ENCODE measurements at places on chromosomes 7 and 10.

GRCh38 chr7:131931370-131931769 is 374.9 kb upstream of the PODXL start:
- no peak for DNase-seq

GRCh38 chr10:13263591-13263990 is 29.4 kb upstream of the UCMA start:
- DNase-seq = no peak

DNA sequence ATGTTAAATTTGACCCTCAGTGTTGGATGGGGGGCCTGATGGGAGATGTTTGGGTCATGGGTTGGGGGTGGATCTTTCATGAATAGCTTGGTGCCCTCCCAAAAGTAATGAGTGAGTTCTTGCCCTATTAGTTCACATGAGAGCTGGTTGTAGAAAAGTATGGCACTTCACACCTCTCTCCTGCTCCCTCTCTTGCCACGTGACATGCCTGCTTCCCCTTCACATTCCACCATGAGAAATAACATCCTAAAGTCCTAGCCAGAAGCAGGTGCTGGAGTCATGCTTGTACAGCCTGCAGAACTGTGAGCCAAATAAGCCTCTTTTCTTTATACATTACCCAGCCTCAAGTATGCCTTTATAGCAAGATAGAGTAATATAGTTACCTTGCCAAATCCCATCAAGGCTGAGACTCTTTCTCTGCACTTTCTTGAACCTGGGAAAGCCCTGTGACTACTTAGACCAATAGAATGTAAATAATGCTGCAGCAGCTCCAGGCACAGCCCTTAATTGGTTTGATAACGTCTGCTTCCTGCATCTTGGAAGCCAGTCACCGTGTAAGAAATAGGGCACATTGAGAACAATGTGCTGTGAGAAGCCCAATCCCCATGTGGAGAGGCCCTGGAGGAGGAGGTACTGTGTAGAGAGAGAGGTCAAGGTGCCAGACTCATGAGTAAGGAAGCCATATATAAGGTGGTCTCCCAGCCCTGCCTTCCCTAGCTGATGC is 88.0 kb upstream of the NAMPT start:
- DNase-seq = no peak

DNA sequence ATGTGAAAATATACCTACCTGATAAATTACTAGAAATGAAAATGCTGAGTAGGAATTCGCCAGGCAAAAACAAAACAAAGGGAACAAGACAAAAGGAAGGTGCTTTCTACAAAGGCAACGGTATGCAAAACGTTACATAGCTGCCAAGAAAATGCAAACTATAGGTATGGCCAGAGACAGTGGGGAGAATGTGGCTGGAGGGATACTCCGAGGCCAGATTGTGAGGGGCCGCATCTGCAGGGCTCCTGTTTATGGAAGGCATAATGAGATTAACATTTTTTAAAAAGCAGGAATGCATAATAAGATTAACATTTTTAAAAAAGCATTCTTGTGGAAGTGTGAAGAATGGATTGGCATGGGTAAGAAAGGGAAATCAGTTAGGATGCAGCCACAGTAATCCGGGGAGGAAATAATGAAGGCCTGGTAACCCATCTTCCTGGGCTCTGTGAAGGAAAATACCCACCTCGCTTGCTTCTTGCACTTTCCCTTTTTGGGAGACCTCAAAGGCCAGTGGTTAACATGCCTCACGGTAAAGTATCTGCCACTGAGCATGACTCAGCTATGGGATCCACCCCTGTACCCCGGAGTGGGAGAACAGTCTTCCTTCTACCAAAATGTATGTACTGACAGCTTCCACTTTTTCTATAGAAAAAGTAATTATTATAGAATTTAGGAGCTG is 145.8 kb upstream of the LRRN3 start:
- DNase-seq = no peak

DNA sequence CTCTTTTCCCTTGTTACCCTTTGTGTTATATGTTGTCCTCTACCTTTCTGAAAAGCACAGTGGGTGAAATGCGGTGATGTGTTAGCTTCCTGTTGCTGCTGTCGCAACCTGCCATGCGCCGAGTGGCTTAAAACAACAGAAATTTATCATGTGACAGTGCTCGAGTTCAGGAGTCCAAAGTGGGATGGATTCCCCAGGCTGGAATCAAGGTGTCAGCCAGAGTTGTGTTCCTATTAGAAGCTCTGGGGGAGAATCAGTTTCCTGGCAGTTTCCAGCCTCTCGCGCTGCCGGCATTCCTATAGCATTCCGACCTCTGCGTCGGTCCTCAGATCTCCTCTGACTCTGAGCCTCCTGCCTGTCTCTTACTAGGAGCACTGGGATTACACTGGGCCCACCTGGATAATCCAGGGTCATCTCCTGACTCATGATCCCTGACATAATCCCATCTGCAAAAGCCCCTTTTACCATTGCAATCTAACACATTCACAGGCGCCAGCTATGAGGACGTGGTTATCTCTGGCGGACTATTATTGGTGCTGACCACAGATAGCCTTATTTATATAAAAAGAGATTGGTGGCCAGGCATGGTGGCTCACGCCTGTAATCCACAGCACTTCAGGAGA is 207.5 kb downstream of the CUX1 start:
- DNase-seq = no peak

- no peak for DNase-seq
These were observed 213.6 kb downstream of the DOCK4 start for GRCh38 chr7:111992601-111993000.

- DNase-seq = peak; percentile 92
These were observed 74.3 kb downstream of the SAMD9 start for GRCh38 chr7:93043385-93043985.

DNA sequence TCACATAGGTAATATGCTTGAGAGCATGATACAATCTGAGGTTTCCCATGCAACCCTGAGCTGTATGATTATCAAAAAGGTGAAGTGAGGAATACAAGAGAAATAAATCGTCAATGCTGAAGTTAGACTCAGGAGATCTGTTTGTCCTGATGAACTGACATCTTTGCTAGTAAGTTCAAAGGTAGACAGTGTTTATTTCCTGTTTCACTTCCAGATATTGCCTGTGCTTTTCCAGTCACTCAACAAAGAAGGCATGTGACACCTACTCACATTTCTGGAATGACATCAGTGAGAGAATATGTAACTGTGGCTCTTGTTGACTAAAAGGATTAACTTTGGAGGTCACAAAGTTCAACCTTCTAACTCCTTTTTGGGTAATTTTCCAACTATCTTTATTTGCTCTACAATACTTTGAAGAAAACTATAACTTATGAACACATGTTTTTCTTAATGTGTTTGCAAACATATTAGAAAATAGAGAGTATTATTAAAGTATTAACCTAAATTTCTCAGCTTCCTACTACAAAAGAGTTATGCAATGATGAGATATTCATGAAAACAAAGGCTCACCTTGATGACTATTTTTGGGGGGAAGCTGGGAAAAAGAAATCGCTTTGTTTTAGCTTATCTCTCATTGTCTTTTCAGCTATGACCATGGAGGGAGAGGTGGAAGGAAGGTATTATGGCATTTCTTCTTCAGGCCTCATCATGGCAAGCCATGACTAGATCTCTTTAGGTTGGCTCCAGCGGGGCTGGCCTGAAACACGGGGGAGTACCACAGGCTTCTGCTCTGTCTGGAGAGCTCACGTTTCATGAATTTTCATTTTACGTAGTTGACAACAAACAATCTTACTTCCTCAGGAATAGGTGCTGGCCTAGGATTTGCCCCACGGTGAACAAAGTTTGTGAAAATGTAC is 214.7 kb upstream of the SLC26A5 start:
- DNase-seq = peak; percentile 35

DNA sequence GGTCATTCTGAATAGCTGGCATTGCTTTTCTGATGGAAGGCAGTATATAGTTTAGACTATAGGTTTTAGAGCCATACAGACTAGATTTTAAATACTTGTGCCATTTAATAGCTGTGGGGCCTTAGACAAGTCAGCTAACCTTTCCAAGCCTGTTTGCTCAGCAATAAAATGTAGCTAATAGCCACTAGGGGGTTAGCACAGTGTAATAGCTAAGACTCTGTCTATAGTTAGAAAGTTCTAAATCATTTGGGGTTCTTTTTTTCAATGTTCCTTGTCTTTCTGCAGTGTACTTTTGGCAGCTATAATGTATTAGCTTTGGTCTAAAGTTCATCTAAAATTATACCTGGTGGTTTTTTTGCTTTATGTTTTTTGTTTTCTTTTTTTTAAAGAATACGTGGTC is 7.5 kb upstream of the KIFBP start:
- DNase-seq = peak; percentile 19

GRCh38 chr10:17335065-17335464 is 107.0 kb downstream of the VIM start:
- peak; percentile 56 for DNase-seq

- DNase-seq = peak; percentile 23
These were observed 17.7 kb downstream of the FRG2B start for GRCh38 chr10:133608855-133609254.

DNA sequence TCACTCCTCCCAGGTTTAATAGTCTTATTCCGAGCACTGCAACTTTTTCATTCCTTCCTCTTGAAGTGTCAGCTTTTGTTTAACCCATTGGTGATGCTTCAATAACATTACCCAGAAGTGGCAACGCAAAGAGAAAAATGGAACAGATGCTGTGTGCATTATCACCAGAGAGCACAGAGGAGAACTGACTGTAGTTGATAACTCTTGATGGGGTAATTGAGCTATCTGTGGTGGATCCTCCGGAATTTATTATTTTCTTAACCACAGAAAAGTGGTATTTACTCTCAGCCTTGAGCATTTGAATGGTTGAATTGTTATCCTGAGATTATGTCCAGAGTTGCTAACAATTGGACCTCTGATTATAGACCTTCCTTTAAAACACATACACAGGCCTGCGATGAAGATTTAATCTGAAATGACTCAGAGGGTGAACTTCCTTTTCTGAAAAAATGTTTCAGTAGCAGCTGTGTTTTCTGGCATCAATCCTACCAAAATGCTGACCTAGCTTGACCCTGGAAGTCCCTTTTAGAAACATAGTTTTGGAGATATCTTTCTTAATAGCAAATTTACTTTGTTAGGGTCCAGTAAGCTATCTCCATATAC is 1584.4 kb upstream of the LRRTM3 start:
- peak; percentile 70 for DNase-seq

- no peak for DNase-seq
These were observed 230.9 kb downstream of the MAD1L1 start for GRCh38 chr7:2001601-2002442.

- DNase-seq = peak; percentile 75
These were observed 26.4 kb downstream of the MYL10 start for GRCh38 chr7:101602484-101603241.

DNA sequence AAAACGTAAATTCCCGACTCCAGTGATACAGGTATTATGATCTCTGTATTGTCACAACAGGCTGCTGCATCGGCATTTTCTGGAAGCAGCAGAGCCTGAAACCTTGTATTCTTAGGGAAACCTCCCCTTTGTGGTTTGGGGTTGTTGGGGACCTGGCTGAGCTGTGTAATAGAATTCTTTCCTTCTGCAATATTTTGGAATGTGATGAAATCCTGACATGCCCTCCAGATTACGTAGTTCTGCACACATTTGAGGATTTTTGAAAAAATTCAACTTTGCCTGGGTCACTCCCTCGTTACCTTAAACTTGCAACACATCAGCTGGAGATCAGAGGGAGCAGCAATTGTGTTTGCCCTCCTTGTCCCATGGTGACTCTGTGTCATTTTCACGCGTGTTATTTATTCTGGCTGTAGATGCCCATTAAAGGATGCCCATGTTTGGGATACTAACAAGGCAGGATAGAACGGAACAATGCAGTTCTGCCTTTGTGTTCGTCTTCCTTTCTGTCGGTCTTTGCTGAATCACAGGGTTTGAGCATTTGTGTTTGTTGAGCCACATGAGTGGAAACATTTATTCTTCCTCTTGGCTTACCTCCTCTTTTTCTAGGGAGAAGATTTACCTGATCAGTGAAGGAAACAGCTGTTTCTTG is 181.7 kb downstream of the TCF7L2 start:
- DNase-seq = peak; percentile 95

GRCh38 chr7:139072796-139073195 is 36.7 kb downstream of the ZC3HAV1 start:
- DNase-seq = no peak

DNA sequence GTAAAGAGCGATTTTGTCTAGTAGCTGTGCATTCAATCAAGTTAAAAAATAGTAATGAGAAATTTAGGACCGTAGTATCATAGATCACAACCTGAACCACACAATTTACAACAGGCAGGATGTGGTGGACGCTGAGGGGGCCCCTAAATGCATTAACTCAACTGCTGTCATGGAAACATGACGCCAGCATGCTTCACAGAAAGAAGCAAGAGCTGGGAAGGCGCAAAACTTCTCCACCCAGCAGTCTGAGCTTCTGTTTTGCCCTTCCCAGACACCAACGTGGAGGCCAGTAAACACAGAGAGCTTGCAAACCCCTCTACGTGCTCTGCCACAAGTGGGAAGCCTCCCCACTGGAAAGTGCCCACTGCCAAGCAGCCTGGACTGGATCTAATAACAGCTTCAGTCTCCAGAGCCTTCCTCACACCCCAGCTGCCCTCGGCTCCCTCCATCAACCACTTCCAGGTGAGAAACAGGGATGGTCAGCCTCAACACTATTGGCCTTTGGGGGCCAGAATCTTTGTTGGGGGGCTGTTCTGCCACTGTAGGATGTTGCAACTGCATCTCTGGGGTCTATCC is 151.8 kb downstream of the SFMBT2 start:
- DNase-seq = no peak

- DNase-seq = no peak
These were observed 99.3 kb upstream of the FAM20C start for GRCh38 chr7:92888-93672.

DNA sequence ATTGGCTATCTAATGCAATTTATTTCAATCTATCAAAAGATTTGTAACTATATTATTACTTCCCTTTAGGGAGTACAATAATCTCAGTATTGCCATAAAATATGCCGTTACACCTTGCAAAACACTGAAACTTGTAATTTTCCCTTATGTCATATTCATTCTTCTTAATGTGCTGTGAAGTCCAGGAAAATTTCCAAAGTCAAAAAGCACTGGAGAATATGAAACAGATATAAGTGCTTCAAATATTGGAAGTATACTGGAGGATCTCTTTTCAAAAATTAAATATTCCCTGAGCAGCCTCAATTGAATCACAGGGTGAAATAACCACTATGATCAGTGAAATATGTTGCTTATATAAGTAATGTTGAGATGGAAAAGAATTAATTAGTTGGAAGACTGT is 356.0 kb downstream of the PPP1R3A start:
- DNase-seq = no peak

GRCh38 chr10:17650416-17650815 is 6.5 kb downstream of the STAM start:
- no peak for DNase-seq

DNA sequence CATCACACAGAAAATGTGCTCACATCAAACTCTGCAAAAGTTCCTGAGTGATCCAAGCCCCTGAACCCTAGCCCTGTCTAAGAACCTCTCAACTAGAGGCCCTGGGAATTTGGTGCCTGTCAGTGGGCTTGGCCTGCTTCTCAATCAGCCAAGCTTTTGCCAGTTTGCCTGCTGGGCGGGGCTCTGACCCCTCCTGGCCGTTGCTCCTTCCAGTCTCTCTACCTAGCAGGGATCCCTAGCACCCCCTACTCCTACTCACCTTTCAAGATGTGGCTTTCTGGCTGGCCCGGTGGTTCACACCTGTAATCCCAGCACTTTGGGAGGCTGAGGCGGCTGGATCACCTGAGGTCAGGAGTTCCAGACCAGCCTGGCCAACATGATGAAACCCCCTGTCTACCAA is 2.1 kb downstream of the KLRG2 start:
- no peak for DNase-seq

Measured in cardiac fibroblast (primary cell).